Activated T-helper 1 cell treated with anti-CD3 and anti-CD28 coated beads, Interleukin-12 subunit alpha, Interleukin-12 subunit beta, Interleukin-2, Interleukin-4 antibody, amounts not matched to agents 30 ng/mL and 10 ng/mL and 1 ng/mL, durations not matched to agents 14 hours and 24 hours and 36 hours (primary cell): ENCODE measurements at places on chromosomes 5 and 9.

- DNase-seq: no peak
These were observed 80.0 kb upstream of the LRRTM2 start for GRCh38 chr5:138955013-138955660.

DNA sequence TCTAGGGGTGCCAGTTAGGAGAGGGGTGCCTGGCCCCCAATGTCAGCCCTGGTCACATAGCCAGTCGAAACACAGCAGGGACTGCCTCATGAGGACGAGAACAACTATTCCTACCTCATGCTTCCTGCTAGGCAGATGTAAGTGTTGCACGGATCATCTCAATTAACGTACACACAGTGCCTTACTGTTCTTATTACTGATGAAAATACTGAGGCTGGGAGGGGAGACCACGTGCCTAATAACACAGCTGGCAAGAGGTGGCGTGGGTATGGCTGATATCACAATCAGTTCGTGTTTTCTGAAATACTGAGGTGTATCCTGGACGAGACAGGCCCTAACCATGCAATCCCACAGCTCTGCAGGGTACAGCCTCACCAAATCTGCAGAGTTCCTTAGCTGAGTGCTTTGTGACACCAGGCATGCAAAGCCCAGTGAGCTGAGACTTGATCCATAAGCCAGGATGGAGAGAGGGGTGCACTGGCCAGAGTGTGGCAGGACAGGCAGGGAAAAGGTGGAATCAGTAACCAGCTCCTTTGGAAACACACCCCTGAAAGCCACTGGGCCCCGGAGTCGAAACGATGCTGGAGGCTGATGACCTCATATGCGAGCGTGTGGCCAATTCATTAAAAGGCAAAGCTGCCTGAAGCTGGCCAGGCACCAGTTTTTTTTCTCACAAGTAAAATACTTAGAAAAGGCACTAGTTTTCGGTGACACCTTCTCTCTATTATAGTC, 63.9 kb downstream of the PRRT1B start:
- DNase-seq: no peak

GRCh38 chr9:107609547-107609946, 120.0 kb upstream of the KLF4 start:
- no peak for DNase-seq

GRCh38 chr5:158841481-158842276, 258.0 kb downstream of the EBF1 start:
- DNase-seq: no peak

DNA sequence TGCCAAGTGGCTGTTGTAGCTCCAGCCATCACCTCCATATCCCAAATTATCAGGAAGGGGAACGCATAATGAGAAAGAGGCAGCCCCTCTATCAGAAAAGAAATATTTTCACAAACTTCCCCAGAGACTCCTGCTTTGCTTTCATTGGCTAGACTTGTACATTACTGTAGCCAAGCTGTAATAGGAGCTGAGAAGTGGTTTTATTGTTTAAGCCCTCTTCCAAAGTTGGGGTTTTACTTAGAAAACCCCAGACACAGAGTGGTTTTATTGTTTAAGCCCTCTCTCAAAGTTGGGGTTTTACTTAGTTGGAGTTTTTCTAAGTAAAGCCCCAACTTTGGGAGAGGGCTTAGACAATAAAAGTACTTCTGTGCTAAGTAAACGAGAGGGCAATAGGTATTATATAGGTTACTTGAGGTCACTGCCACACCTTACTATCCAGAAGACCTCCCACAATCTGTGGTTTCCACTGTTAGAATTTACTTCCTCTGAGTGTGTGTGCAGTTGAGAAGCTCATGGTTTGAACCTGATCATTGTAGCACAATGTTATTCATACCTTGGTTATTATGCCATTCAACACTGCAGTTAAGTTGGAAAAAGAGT, 215.7 kb upstream of the OTULINL start:
- peak; percentile 16 for DNase-seq

DNA sequence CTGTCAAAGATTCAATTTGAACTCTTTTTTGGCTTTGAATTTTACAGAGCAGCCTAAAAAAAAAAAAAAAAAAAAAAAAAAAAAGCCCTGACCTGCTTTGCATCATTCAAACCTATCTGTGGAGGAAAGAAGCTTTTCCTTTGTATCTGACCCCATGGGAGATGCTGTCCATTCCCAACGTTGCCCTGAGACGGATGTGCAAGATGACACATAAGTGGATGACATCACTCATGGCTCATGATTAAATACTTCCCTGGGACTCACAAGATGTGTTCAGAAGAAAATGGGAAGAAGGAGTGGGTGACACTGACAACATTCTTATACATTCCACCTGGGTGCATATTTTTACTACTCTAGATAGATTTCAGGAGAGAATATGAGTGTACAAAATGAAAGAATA, 245.7 kb upstream of the ELAVL2 start:
- no peak for DNase-seq

GRCh38 chr5:39014561-39014960, 59.6 kb downstream of the RICTOR start:
- DNase-seq: no peak
